ENCODE measurements at places on chromosomes 3 and 15.
A peak's percentile ranks its signal among the peaks of the same experiment; 100 is the strongest.

DNA sequence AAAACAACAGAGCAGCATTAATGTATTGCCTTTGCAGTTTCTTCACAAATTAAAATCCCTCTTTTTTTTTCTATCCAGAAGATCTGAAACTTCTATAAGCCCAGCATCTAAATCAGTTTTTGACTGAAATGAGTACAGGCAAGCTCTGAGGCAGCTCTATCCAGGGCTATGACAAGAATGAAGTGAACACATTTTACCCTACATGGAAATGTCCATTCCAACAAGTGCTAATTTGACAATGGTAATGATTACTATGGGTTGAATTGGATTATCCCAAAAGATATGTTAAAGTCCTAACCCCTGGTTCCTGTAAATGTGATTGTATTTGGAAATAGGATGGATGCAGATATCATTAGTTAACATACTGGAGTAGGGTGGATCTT lies 115.7 kb downstream of the RPL22L1 start:
- DNase-seq = no peak

DNA sequence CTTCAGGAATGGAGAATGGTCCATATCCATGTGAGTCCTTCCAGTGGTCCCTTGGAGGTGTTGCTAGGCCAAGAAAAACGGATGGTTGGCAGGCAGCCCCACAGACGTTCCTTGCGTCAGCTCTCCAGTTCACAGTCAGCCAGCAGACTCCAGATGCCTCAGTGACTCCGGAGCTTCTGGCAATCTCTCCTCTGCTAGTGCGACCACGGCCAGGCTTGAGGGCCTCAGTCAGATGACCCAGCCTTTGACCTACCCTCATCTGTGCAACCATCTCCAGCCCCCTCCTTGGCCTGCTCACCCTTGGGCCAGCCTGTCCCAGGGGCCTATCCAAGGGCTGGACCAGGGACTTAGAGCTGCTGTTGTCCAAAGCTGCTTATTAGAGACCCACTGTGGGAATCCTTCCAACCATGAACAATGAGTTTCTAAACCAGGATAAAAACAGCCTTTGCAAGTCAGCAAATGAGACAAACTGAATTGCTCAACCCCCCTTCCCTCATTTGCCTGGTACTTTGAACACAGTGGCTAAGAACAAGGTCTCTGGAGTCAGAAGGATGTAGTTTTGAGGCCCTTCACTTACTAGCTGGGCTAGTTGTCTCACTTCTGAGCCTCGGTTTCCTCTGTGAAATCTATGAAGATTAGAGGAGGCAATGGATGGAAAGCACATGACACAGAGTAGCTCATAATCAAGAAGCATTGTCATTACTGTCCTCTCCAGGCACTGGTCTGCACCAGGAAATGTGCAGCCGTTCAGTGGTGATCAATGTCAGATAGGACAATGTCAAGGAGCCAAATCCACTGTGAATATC lies 44.8 kb downstream of the ANP32A start:
- no peak for DNase-seq

DNA sequence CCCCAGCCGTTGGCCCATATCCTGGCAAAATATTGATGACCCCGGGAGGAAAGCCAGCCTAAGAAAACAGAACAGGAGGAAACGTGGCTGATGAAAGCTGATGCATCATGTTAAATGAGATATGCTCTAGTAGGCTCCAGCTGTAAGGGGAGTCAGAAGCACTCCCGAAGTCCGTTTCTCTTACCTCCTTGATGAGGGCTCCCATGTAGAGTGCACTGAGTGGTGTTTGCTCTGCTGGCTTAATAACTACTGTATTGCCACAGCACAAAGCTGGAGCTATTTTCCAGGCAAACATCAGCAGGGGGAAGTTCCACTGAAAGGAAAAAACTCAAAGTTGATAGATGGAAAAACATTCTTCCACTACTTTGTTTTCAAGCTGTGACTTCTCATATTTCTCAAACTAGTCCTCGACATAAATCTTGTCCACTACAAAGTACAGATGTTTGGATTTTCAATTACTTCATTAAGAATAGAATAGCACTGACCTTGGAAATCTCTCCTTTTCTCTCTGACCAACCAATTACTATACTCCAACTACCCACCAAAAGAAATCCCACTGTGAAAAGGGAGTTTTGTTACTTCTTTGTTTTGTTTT lies 72.7 kb downstream of the ALDH1A2 start:
- no peak for DNase-seq

GRCh38 chr3:119258915-119259314 lies 18.2 kb upstream of the B4GALT4 start:
- DNase-seq = no peak

GRCh38 chr3:14885307-14885706 lies 62.1 kb upstream of the NR2C2 start:
- no peak for DNase-seq

DNA sequence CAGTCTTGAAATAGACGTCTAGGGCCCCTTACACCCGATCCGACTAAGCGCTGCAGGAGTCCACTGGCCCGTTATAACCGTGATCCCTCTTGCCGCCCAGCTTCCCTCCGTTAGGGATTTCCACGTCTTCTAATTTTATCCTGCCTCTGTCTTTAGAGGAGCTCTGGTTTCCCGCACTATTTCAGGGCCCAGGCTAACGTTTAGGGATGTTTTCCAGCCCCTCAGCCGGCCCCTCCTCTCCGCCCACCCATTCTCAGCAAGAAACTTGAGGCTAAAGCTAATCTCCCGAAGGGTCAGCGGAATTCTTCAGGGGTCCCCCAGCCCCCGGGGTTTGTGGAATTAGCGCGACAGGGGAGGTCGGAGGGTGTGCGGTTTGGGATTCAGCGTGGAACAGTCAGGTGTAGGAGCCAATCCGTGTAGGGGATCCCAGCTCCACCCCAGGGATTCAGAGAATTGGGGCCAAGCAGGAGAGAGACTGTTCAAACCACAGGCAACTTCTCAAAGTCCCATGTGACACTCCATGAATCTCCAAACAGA lies 1.6 kb downstream of the PTX3 start:
- peak; percentile 32 for DNase-seq
